WERI-Rb-1 (cell line): ENCODE measurements at places on chromosomes 4 and X.

DNA sequence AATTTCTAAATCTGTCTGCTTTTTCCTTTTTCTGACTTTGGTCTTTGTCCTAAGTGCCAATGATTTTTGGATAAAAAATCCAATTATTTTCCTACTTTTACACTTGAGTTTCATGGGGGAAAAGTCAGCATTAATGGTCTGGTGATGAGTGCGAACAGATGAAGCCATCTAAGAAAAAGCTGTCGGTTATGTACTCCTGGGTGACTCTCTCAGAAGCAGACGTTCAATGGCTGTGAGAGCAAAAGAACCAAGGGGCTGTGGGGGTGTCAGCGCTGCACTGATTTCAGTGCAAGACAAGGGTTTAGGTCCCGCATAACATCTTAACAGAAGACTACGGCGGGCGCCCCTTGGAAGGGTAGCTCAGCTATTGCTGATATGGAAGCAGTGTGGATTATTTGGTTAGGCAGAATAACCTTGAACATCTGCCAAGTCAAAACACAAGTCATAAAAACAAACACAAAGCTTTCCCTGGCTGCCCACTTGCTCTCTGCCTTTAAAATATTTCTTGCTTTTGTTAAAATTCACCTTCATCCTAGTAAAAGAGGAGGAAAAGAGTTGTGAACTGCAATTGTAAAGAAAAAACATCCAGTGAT lies 240.5 kb downstream of the MAML3 start:
- peak; percentile 13 for DNase-seq

DNA sequence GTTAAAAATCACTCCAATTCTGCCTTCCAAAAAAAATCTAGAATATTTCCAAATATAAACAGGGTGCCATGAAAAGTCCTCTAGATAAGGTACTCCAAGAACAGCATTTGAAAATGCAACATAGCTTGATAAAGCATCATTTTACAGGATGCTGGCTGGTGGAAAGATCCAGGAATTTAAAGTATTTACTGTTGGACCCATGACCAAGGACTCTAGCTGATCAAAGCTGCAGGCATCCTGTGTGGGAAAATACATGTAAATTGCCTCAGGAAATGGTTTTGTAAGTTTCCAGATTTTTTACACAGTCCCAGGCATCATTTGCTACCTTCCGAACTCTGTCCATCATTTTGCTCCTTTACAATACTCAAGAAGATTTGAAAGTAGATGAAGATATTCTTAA lies 164.4 kb downstream of the GRIA3 start:
- DNase-seq = no peak

DNA sequence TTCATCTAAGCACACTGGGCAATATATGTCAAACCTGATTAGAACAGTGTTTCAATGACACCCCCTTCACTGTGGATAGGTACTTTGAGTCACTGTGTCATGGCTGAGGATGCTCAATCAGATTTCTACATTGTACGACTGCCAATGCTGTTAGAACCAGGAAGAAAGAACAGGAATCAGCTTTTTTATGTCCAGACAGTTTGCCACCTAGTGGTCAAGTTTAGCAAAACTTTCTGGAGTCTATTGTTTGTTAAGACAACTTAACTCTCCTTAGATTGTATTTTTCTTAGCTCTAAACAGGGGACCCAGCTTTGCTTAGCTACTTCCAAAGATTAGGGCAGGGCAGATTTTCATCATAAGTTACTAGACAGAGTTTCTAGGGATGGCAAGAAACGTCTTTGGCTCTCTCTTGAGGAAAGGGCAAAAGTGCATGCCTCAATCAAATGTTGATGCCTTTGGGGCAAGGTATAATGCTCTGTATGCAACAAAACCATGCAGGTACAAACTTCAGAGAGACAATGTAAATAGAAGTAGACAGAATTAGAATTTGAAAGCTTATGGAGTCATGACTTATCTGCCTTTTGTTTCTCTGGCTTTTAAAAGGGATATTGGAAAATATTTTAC lies 40.5 kb upstream of the BMP3 start:
- peak; percentile 15 for DNase-seq

DNA sequence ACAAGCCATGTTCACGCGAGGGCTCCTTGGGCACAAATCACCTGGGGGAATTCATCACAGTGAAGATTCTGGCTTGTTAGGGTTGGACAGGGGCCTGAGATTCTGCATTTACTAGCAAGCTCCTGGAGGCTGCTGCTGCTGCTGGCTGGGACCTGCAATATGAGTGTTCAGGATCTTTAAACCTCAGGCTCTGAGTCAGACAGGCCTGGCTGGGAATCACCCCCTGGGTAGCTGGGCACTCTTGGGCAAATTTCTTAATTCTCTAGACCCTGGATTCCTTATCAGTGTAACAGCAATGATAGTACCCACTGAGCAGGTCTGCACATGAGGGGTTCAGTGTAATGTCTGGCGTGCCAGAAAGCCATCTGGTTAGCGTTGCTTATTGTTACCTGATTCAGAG lies 101.5 kb downstream of the DHX15 start:
- no peak for DNase-seq

DNA sequence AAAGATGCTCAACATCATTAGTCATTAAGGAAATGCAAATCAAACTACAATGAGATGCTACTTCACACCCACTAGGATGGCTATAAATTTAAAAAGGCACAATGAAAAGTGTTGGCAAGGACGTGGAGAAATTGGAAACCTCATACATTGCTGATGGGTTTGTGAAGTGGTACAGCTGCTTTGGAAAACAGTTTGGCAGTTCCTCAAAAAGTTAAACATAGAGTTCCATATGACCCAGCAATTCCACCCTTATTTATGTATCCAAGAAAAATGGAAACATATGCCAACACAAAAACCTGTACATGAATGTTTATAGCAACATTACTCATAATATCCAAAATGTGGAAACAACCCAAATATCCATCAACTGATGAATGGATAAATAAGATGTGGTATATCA lies 101.3 kb upstream of the MAGEB10 start:
- no peak for DNase-seq

DNA sequence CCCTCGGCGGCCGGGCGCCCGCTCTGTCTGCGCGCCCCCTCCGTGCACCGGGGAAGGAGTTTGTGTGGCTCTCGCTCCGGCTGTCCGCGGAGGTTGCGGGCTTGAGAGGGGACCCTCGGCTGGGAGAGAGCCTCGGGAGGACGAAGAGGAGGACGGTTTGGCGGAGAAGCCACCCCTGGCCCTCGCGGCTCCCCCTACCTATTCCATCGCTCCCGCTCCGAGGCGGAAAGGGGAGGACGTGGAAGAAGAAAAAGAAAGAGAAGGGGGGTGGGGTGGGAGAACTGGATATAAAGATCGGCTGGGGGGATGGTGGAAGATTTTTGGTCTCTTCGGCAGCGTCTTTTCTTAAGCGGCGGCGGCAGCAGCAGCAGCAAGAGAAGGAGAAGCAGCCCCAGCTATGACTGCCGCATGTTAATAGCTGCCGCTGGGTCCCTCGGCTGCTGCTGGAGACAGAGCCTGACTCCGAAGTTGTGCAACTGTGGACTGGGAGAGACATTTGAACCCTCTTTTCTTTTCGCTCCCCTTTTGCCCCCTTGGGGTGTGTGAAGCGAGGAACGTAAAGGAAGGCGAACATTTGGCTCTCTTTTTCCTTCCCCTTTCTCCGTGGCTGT lies 895 bp downstream of the ADGRL3 start:
- DNase-seq = peak; percentile 26

GRCh38 chr4:161883157-161883556 lies 280.6 kb downstream of the FSTL5 start:
- no peak for DNase-seq

GRCh38 chr4:7304436-7304835 lies 112.1 kb downstream of the SORCS2 start:
- no peak for DNase-seq

- DNase-seq = no peak
Measured at GRCh38 chr4:6567218-6567617, 7.8 kb upstream of the MAN2B2 start.

DNA sequence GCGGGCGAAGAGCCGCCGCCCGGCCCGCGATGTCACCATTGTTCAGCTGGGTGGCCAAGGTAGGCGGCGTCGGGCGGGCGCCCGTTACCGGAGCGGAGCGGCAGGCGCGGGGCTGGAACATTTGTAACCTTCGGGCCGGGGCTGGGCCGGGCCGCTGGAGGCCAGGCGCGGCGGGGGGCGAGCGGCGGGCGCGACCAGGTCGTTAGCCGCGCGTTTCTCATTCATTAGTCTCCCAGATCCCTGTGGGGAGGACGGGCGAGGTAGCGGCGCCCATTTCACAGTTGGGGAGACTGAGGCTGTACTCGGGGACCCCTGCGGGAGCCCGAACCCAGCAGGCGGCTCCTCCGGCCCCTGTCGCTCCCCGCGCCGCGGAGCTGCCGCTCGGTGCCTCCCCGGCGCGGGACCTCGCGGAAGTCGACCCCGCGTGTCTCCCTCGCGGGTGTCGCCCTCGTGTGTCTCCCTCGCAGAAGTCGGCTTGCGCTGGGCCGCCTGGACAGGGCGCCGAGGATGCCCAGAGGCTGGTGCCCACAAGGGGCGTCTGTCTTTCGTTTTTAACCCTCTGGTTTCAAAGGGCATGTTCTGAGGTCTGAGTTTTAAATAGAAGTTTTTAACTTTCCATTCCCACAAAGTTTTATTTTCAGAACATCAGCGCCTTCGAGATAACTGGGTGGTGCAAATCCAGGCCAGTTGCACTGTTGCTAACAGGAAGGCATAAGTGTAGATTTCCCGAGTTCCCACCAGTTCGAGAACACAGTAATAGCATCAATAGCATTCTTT lies 17.5 kb downstream of the PTTG2 start:
- DNase-seq = peak; percentile 85

- DNase-seq = no peak
Measured at GRCh38 chr4:8227201-8227770, 28.2 kb downstream of the SH3TC1 start.

GRCh38 chr4:86481440-86481839 lies 112.7 kb upstream of the PTPN13 start:
- no peak for DNase-seq

DNA sequence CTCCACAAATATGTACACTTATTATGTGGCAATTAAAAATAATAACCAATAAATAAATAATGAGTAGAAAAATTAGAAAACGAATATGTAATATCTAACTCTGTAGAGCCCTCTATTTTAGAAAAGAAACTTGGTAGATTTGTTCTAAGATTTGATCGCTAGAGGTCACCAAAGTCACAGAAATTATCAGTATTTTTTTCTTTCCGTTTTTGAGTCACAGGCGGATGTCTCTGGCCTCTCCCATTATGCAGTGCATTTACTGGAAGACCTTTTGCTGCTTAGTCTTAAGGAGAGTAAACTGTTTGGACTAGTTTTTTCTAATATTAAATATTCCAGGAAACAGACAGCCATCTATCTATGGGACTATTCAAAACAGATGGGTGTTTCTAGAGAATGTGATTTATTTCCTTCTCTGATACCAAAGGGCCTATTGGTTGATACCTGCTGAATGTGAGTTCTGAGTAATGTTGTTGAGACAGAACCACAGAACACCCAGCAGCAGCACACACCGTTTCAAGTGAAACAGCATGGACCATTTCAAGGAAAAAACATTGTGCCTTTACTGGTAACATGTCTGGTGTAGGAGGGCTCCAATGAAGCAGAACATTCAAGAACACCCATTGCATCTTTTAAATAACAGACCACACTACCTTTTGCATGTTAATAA lies 34.0 kb upstream of the GYPA start:
- DNase-seq = no peak

DNA sequence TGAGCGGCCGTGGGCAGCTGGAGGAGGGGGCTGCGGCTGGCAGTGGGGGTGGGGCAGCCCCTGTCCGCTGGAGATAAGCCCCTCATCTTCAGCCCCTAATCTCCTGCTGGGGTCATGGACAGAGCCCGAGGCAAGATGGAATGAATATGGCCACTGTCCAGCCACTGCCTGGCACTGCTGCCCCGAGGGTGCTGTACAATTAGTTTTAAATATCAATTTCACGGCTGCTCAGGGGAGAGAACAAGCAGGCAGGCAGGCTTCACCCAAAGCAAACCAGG lies 64.1 kb upstream of the NKX1-1 start:
- no peak for DNase-seq

DNA sequence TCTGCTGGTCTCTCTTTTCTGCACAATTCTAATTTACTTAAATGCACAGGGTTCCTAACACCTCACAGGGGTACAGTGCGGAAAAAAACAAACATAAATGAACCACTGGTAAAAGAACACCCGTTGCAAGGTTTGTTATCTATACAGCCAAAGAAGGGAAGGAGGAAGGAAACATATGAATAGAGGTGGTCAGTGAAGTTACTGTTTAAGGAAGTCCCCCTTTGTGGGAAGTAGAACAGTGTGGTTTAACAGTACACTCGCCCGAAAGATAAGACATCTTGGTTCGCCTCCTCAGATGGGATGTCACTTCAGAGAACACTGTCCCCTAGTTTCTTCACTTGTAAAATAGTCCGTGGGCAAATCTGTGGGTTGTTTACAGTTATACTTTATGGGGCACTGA lies 57.5 kb downstream of the TEC start:
- DNase-seq = no peak

DNA sequence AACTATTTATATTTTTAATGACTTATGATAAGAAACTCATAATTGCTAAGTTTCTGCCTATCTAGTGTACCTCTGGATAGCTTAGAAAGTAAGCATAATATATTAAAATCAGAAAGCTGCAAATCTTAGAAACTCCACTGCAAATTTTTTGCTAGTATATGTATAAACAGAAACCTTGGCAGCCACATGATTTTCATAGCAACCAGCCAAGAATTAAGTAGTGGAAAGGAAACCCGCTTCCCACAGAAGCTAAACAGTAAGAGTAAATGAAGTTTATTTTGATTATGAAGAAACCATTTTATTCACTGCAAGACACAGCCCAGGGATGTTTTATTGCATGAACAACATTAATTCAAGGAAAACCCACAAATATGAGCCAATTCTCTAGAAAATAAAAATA lies 872.5 kb upstream of the ADGRL3 start:
- DNase-seq = no peak

- DNase-seq = no peak
Measured at GRCh38 chr4:145494666-145495270, 13.1 kb downstream of the SMAD1 start.

DNA sequence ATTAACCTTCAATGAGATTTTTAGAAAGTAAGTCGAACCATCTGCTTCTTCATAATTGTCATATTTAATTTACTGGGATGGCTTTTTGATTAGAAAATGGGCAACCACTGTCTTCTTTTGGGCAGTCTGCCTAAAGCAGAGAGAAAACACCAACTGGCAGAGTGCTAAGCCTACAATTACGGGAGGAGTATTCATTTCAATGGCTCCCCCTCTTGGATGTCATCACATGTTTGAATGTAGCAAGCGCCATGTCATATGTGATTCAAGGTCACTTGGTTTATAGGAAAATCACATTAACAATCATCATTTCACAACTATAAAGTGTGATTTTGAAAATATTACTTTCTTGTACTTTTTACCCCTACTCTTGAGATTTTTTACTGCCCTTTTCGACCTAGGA lies 261.9 kb downstream of the FRMPD4 start:
- DNase-seq = no peak

GRCh38 chr4:6549445-6549844 lies 25.5 kb upstream of the MAN2B2 start:
- peak; percentile 43 for DNase-seq

GRCh38 chr4:118381902-118382301 lies 29.1 kb upstream of the PRSS12 start:
- no peak for DNase-seq

GRCh38 chrX:12954981-12955380 lies 19.9 kb upstream of the TMSB4X start:
- no peak for DNase-seq

- no peak for DNase-seq
Measured at GRCh38 chrX:2595258-2595657, 94.5 kb upstream of the DHRSX start.

GRCh38 chr4:8343262-8343966 lies 73.9 kb downstream of the HTRA3 start:
- DNase-seq = no peak

GRCh38 chr4:139858436-139859205 lies 193.0 kb downstream of the MGST2 start:
- DNase-seq = no peak
